RWPE2 (cell line): ENCODE measurements at places on chromosomes 13 and 19.

DNA sequence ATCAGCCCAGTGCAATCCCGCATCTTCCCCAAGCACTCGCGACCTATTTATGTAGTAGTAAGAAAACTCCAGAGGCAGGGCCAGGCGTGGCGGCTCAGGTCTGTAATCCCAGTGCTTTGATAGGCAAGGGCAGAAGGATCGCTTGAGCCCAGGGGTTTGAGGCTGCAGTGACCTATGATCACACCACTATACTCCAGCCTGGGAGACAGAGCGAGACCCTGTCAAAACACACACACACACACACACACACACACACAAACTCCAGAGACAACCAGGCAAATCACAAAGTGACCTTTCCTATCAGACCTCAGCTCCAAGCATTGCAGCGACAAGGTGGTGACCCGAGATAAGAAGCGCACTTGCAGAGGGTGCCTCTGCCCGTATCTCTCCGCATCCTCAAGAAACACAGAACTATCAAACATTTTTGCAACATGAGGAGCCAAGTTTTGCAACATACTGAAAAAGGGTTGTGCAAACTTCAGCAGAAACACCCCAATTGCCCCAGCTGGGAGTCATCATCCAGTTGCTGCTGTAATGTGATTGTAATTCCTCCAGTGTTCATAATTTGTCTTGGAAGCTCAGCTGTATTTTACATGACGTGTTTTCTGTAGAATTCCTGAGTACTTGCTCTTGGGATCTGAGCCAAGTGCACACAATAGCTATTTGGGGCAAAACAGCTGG lies 8.7 kb upstream of the KLF2 start:
- DNase-seq: no peak

GRCh38 chr19:13060964-13061927 lies 41.4 kb downstream of the LYL1 start:
- DNase-seq: no peak

DNA sequence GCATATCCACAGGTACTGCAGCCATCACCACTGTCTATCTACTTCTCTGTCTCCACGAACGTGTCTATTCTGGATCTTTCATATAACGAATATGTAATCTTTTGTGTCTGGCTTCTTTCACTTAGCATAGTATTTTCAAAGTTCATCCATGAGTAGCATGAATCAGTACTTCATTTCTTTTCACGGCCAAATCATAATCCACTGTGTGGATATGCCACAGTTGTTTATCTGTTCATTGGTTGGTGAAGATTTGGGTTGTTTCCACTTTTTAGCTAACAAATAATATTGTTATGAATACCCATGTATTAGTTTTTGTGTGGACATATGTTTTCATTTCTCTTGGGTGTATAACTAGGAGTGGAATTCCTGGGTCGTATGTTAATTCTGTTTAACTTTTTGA lies 14.4 kb downstream of the RGCC start:
- no peak for DNase-seq

DNA sequence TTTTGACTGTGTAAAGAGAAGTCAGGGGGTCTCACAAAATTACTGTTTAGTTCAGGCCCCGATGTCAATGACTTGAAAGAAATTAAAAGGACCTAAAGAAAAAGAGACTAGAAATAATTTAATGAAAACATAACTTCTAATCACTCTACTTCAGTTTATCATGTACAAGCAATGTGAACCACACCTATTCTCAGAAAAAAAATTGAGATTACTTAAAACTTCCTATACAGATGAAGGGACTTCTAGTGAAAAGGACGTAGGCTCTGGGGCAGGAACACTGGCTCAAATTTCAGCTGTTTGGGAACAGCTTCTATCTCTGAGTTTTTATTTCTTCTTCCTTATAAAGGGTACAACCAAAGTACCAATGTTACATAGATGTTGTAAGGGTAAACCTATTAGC lies 38.0 kb downstream of the TPT1 start:
- DNase-seq: no peak

DNA sequence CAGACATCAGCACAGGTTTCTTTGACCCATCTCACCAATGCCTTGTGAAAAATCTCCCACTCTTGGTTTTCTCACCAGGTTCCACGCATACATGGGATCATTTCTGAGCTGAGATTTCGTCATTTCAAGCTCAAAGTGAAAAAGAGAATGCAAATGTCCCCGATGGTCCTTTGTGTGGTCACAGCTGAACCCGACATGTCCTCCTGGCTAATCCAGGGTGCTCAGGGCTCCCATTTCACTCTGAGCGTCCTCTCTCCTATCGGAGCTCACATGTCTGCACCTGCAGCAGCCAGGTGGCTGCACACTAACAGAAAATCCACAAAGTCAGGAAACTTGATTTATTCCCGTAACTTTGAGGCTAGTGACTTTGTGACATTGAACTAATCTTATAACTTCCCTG lies 9.3 kb upstream of the CEACAM3 start:
- DNase-seq: no peak

DNA sequence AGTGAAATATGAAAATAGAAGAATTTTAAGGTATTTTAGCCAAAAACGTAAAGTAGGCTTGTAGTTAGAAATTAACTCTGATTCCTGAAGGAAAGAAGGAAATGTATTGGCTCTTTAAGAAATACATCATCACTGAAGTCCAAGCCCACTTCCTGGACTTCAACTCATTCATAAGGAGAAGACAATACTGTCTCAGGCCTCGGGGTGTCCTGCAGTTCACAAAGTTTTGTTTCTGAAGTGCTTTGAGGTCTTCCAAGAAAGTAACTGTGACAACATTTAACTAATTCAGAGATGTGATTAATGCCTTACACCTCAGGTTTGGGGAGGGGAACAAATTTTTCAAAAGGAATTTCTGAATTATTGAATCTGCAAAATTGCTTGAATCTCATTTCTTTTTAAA lies 65.8 kb upstream of the STARD13 start:
- no peak for DNase-seq

- DNase-seq: no peak
Observed at GRCh38 chr19:18144906-18145305, 8.1 kb upstream of the PIK3R2 start.

DNA sequence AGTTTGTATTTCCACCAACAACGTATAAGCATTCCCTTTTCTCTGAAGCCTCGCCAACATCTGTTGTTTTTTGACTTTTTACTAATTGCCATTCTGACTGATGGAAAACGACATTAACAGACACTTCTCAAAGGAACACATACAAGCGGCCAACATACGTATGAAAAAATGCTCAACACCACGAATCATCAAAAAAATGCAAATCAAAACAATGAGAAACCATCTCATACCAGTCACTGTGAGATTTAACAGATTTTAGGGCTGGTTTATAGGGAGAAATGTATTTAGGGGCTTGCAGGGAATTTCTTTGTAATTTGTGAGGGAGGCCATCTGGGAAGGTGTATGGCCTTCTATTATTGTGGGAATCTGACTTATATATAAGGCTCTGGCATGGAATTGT lies 2.8 kb upstream of the DZIP1 start:
- no peak for DNase-seq

GRCh38 chr19:50413096-50413495 lies 5.6 kb upstream of the SPIB start:
- DNase-seq: no peak

- DNase-seq: peak; percentile 89
Observed at GRCh38 chr19:41324921-41325639, 15.1 kb downstream of the CCDC97 start.

GRCh38 chr19:50292216-50292827 lies 36.9 kb downstream of the KCNC3 start:
- DNase-seq: no peak

DNA sequence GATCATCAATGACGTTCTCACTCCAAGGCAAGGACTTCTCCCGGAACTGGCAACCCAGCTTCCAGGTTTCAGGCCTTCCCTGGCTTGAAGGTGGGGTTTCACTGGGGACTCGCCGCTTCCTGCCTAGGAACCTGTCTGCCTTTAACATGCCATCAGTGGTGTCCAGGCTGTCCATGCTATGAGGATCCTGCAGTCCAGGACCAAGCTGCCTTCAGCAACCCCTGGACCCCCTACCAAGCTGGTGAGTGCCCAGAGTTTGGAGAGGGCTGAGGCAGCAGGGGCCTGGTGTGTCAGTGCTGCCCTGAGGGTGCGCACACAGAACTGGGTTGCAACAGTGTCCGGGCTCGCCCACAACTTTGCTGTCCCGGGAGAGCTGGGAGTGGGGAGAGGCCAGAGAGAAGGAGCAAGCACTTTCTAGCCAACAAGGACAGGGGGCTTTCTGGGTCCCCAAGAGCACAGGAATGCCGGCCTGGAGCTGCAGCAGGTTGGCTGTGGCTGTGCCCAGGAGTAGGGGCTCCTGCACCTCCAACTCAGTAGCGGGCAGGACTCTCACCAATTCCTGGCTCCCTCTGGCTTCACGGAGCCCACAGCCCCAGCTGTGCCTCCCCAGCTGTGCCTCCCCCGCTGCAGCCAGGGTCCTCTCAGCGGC lies 1563.2 kb upstream of the MIR17HG start:
- DNase-seq: no peak

DNA sequence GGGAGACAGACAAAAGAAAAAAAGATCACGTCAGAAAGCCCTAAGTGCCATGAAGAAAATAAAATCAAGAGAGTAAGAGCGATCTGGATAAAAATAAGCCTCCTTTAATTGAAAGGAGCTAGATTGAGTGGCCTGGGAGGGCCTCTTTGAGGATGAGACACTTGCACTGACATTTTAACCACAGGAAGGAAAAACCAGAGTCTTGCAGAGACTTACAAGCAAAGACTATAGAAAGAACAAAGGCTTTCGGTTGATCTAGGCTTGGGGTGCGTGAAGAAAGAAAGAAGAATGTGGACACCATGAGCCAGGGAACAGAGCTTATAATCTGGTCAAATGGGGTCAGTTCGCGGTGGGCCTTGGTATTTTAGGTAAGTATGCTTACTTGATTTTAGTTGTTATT lies 342.7 kb downstream of the COG6 start:
- DNase-seq: no peak

DNA sequence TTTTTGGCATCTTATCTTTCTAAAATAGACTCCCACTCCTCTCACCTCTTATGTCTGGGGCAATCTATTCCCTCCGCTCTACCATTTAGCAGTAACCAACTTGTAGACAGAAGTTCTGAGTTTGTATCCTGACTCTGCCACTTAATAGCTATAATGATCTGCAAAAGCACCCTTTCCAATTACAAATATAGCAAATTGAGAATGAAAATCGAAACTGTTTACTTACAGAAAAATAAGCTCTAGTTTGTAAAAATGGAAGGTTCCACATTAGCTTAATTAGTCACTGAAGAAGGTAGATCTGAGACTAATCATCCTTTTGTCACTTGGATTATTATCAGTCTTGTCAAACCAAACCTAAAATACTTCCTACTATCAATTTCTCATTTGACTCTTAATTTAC lies 409.3 kb downstream of the DIAPH3 start:
- no peak for DNase-seq

GRCh38 chr19:14102102-14102696 lies 11.6 kb upstream of the SAMD1 start:
- DNase-seq: no peak

DNA sequence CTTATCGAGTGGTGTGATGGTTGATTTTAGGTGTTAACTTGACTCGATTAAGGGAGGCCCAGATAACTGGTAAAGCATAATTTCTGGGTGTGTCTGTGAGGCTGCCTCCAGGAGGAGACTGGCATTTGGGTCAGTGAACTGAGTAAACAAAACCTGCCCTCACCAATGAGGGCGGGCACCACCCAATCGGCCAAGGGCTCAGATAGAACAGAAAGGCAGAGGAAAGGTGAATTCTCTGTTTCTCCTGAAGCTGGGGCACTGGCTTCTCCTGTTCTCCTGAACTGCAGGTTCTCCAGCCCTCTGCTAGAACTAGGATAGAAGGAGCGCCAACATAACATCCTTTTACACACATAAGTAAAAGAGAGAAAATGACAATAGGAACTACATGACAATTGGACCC lies 35.1 kb downstream of the ESD start:
- no peak for DNase-seq

GRCh38 chr19:54266133-54266532 lies 9.1 kb upstream of the LILRB5 start:
- no peak for DNase-seq
